HS-27A (cell line): ENCODE measurements at places on chromosomes 6 and 20.

DNA sequence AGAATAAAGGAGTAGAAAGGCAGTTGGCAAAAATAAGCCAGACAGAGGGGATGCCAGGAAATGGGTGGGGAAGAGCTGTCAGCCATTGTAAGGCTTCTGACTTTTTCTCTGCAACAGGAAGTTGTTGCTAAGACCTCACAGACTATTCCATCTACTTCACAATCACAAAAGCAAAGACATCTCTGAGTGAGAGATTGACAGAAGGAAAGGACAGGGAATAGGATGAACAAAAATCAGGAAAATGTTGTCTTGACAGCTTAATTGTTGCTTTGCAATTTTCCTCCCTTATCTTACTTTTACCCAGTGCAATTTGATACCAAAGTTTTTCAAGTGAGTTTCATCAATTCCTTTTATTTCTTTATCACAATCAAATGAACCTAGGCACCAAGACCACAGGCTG, 291.2 kb downstream of the CBLN4 start:
- DNase-seq: no peak

- no peak for DNase-seq
Observed at GRCh38 chr20:8862092-8862491, 206.8 kb upstream of the PLCB4 start.

GRCh38 chr20:58091810-58092209, 136.6 kb downstream of the ANKRD60 start:
- no peak for DNase-seq

DNA sequence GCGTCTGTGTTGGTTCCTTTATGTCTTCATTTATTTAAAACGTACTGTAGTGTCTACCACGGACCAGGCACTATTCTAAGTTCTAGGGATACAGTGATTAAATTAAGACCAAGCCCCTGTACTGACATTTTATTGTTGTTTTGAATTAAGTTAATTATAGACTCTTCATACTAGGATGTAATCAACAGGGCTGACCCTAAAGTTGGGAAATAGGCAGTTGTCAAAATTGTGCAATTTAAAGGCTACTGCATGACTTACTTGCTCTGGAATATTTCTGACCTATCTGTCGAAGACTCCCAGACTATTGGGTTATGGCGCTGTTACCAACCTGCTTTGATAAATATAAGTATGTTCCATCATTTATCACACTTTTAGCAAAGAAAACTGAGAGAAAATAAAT, 6.7 kb downstream of the MYO6 start:
- DNase-seq: no peak

DNA sequence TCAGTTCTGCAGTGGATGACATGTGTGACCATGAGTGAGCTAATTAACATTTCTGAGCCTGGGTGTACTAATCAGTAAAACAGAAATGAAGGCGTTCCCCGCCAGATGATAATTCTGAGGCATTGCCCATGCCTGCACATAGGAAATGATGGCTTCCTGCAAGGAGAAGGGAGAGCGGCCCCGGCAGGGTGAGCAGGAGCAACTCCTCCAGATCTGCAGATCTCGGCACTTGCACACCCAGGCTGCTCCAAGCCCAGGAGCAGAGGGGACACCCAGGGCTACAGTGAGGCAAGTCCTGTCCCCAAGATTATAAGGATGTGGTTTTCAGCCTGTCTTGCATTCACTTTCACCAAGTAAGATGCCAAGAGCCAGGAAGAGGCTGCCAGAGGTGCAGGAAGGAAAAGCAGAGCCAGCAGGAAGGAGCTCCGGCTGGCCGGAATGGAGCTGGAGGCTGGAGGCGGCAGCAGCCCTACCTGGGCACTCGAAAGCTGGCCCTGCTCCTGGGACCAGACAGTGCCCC, 177.5 kb upstream of the CST7 start:
- no peak for DNase-seq

GRCh38 chr6:70061546-70061945, 195.2 kb downstream of the COL19A1 start:
- DNase-seq: no peak

- no peak for DNase-seq
Observed at GRCh38 chr6:46288835-46289234, 118.1 kb upstream of the ENPP5 start.

- DNase-seq: no peak
Observed at GRCh38 chr6:43215066-43215465, 14.2 kb downstream of the DNPH1 start.

DNA sequence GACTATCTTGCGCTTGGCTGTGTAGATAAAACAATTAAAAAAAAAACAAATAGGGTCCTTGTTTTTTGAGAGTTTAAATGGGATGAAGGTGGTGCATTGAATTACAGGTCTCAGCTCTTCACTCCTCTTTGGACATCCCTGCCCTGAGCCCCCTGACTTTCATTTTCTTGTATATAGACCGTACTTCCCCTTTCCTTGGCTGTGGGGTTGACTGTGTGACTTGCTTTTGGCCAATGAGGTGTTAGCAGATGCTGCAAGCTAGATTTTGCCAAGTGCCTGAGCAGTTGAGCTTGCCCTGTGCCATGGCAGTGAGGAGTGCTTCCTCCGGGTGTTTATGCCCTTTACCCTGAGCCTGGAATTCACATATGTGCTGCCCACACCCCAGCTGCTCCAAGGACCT, 386.1 kb upstream of the ZFP64 start:
- no peak for DNase-seq

- DNase-seq: no peak
Observed at GRCh38 chr20:4844325-4844724, 122.6 kb downstream of the PRND start.

DNA sequence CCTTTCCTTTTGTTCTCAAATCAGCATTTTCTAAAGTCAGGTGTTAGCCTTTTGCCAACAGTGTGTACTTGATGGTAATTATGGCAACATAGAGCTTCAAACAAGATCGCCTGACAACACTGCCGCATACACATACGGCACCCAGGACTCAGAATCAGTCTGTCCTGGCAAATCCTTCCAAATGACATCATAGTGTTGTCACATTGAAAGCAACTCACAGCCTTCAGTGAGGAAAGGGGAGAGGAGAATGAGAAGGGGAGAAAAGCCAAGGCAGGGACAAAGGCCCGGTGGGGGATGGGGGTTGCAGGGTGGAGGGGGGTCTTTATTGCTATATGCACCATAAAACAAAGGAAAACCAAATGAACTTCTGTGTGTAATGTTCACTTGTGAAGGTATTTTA, 65.7 kb upstream of the PTGIS start:
- DNase-seq: no peak

DNA sequence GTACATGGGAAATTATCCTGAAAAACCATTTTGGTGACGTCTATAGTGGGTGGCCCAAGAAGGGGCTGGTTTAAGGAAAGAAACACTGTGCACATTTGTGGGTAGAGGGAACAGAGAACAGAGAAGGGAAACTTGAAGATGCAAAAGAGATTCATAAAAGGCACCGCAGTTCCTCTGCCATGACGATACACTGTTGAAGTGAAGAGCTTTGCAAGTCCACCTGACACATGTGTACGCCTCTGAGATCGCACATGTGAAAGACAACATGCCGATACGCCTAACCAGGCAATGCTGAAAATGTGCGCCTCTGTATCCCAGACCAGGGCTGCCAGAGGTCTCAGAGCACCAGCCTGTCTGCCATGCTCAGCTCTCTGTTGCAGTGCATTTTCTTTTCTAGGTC, 180.9 kb downstream of the KIF16B start:
- DNase-seq: no peak

- no peak for DNase-seq
Observed at GRCh38 chr20:46230801-46231282, 77.5 kb downstream of the CDH22 start.

GRCh38 chr20:37315452-37316110, 26.1 kb downstream of the MANBAL start:
- DNase-seq: no peak
